ENCODE measurements at places on chromosomes 2 and 18.

DNA sequence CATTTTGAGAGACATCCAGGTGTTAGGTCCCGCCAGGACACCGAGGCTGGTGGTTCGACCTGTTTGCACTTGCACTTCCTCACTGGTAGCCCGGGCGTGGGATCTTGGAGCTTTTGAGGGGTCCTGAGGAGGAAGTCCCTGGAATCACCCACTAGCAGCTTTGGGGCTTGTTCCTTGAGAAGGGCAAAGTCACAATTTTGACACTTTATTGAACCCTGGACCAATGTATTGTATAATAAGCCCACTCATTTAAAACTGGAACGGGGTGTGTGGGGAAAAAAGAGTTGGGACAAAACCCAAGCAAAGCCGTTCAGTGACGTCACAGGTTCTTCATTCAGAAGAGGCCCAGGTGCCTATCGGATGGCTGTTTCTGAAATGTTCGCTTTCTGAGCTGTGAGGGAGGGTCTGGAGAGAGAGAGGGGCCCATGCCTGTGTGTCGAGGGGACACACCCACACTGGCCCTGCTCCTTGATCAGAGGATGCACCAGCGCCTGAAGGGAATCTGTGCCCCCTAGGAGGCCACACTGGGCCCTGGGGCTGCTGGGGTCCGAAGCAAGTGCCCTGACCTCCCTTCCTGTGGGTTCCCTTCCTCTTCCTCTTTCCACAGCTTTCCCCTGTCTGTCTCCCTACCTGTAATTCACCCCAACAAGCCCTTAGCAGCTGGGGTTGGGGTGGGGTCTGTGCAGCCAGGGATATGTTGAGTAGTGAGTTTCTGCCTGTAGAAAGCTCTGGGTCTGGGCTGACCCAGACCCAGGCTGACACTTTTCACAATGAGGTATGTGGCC, 2.6 kb downstream of the LPIN1 start:
- no peak for DNase-seq

GRCh38 chr2:223894968-223895367, 50.2 kb downstream of the WDFY1 start:
- DNase-seq, result no peak

DNA sequence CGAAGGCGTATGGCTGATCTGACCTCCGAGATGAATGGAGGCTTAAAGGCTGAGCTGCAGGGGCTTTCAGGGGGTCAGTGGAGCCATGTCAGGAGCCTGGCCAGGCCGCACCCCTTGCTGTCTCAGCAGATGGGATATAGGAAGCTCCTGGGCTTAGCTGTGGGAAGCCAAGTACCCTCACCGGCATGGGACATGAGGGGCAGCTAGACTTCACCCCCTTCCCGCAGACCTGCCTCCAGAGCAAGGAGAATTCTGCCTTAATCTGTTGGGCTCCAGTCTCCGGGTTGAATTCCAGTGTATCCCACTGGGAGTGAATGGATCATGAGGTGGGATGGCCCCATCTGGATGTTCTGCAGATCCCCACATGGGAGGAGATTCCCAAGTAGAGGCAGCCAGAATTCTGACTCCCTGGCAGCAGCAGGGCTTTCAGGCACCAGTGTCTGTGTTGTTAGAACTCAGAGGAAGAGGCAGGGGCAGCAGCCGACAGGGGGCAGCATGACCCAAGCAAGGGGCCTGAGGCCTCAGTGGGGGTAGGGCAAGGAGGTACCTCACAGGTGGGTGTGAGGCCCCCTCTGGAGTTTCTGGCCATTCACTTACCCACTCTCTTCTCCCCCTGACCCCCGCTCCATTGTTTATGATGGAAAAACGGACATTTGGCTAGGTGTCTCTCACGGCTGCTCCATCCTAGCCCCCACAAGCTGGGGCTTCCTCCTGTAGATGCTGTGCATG, 19.1 kb downstream of the CAPG start:
- peak; percentile 52 for DNase-seq

DNA sequence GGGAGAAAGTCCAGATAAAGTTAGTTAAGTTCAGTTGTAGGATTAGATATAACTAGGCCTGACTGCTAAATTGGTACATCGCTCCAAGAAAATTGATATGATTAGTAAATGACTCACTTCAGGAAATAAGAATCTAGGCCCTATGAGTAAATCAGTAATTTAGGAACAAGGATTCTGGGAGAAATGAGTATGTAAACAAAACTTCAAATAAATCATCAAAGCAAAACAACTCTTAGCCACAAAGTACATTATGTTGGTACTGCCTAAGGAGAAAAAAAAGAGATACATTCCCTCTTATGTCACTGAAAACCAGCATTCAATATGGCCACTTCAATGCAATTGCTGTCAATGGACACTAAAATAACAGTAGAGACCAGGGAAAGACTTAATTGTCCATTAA, 529.1 kb downstream of the ZNF804A start:
- no peak for DNase-seq

- no peak for DNase-seq
These were observed 4.3 kb upstream of the GALNT1 start for GRCh38 chr18:35577045-35577848.

DNA sequence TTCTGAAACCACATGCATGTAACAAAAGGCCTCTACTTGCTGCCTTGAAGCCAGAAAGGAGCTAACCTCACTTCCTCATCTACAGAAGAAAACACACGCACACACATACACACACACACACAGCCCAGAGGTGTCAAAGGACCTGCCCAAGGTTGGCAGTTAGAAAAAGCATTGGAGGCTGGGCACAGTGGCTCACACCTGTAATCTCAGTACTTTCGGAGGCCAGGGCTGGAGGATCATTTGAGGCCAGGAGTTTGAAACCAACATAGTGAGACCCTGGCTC, 125.9 kb upstream of the RNF152 start:
- no peak for DNase-seq

GRCh38 chr2:239807568-239807967, 217.6 kb downstream of the NDUFA10 start:
- DNase-seq, result no peak

DNA sequence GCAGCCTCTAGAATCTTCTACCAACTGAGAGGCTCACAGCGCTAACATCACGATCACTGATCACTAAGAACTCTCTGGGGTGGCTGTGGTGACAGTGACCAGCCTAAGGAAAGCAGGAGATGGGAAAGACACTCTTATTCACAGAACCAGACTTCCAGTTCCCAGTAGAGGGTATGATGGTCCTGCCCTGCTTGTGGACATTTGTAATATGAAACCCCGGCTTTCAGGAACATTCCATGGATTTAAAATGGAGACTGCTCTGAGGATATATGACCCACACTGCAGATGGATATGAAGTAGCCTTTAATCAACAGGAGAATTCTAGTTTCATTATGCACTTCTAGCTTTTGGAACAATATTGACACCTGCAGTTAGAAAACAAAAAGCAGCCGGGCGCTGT, 131.8 kb downstream of the AFF3 start:
- no peak for DNase-seq

DNA sequence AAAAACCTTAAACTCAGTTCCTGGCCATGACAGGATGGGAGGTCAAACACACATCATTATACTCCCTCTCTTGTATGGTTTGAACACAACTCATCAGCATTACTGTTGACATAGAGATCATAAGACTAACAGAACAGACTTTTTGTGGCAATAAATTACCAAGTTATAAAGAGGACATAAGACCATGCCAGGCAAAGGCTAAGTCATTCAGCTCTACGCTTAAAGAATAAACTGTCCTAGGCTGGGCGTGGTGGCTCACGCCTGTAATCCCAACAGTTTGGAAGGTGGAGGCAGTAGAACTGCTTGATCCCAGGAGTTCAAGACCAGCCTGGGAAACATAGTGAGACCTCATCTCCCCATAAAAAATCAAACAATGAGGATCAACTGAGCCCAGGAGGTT, 16.4 kb downstream of the NLRC4 start:
- no peak for DNase-seq

DNA sequence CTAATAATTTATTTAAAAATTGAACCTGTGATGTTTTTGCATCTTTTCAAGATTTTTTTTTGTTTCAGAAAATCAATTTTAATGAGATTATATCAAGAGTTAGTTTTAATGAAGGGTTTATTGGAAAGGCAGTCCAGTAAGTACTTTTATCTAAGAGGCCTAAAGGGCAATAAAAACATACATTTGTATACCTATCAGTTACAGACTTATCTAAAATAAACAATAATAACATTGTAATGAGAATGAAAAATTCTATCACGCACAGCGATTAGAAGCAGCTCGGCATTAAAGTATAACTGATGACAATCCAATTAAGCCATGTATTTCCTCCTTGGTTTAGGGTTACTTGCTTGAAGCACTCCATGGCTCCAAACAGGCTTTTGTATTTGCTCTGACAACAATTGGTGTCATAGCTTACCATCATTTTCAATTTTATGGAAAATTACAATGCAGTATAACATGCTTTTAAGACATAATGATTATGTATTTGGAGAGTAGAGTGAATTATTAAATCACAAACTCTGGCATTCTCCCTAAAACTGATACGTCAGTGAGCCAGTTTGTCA, 629.4 kb downstream of the TSN start:
- no peak for DNase-seq

DNA sequence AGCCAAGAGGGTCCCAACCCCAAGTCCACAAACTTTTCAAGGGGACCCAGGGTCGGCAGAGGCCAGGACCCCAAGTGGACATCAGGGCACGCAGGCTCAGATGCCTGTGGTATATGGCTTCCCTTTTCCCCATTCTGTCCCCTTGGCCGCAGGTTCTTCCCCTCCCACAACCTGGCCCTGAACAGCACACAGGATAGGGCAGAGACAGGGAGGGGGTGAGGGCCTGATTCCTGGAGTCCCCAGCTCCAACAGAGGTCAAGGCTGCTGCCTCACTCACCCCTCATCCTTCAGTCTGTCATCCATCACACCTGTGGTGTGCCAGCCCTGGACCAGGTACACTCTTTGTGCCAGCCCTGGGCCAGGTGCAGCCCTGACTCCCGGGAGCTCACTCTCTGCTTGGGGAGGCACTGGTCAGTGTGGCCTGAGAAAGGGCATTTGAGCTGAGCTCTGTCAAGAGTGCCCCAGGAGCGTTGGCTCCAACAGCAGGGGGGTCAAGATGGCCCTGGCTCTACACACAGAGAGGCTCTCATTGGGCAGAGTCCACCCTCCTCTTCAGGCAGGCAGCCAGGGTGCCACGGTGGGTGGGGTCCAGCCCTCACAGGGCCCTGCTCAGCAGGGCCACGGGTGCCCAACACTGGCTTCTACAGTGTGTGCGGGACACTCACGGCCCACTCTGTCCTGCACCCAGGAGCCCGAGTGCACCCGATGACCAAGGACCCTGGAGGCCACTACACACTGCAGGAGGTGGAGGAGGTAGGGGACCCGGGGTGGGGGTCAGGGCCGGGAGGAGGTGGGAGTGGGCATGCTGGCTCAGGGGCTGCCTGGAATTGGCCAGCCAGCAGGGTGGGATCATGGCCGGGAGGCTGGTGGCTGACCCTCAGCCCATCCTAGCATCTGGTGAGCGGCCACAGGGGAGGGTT, 1.6 kb downstream of the AGXT start:
- DNase-seq, result no peak

DNA sequence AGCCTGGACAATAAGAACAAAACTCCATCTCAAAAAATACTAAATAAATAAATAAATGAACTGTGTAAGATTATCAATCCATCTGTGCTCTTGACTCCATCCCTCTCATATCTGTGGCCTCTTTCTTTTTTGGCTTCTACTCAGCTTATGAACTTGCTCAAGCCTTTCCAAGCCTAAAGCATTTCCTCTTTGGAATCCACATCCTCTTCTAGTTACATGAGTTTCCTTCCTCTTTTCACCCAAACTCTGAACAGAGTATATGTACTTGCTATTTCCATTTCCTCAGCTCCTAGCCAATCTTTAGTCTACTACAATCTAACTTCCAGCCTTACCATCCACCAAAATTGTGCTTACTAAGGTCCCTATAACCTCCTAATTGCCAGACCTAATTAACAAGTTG, 2.5 kb upstream of the DNAJC10 start:
- DNase-seq, result no peak

GRCh38 chr18:22257022-22257543, 87.7 kb downstream of the GATA6 start:
- no peak for DNase-seq

GRCh38 chr2:11718606-11719005, 27.8 kb upstream of the LPIN1 start:
- DNase-seq, result no peak

- DNase-seq, result peak; percentile 29
These were observed 604 bp upstream of the STK11IP start for GRCh38 chr2:219596954-219597551.

DNA sequence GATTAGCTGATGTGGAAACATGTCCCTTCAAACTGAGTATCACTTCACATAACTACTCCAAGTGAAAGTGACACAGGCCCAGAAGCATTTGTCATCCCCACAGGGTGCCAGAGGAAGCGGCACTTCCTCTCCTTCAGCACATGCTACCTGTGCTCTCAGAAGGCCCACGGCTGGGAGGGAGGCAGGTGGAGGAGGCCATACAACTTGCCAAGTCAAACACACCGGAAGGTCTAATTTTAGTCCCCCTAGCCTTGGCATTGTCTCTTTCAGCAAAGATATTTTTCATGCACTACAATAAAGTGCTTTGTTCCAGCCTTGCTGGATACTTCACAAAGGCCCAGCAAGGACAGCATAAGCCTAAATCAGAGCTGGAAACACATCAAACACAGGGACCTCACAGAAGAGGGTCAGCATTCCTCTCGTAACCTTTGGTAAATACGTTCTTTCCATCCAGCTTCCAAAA, 38.0 kb downstream of the VSNL1 start:
- no peak for DNase-seq

DNA sequence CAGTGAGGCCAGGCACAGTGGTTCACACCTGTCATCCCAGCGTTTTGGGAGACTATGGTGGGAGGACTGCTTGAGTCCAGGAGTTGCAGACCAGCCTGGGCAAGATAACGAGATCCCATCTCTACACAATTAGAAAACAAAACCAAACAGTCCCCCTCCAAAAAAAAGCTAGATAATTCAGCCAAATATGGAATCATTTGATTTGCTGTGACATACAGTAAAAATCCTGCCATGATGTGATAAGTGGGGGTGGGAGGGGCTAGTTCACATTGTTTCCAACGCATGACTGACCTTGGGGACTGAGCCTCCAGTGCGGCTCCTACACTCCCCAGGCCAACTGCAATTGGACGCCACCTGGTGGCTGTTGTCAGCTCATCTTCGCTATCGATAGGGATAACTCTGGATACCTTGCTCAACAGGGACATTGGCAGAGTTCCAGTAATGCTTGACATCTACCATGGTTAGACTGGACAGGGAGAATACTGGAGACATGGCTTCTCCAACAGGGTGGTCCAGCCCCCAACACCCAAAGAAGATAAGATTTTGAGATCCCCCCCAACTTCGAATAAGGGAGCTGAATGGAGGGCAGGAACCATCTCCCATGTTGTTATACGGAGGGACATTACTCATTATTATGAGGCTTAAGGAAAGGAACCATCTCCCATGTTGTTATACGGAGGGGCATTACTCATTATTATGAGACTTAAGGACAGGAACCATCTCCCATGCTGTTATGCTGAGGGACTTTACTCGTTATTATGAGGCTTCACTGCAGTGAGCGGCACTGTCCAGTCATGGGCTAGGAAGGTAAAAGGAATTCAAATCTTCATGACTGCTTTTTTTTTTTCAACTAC, 135.9 kb downstream of the TGIF1 start:
- peak; percentile 92 for DNase-seq

Measured in urothelium cell line (cell line).